ENCODE measurements at places on chromosomes 12 and 14. TPM values are rescaled to one million over a fixed set of nuclear protein-coding genes. Genes with fewer than 3 reads are reported as not detected.

WSCD2 gene
- total RNA-seq: not detected

TMEM106C gene
- 107 TPM for total RNA-seq

ALX1 gene
- total RNA-seq: not detected

RITA1 gene
- 33.6 TPM for total RNA-seq

FGF23 gene
- total RNA-seq: not detected

LRRC9 gene
- total RNA-seq: not detected

PKP2 gene
- total RNA-seq: 3.7 TPM

PRPH gene
- not detected for total RNA-seq

HOXC4 gene
- 2.0 TPM for total RNA-seq

RTN1 gene
- total RNA-seq: 0.22 TPM

PCED1B gene
- total RNA-seq: 2.1 TPM

PRB2 gene
- not detected for total RNA-seq

NR1H4 gene
- not detected for total RNA-seq

ZFYVE1 gene
- 16.8 TPM for total RNA-seq

ASCL1 gene
- total RNA-seq: not detected

KSR2 gene
- total RNA-seq: not detected
